ENCODE measurements at places on chromosomes 4 and X.

DNA sequence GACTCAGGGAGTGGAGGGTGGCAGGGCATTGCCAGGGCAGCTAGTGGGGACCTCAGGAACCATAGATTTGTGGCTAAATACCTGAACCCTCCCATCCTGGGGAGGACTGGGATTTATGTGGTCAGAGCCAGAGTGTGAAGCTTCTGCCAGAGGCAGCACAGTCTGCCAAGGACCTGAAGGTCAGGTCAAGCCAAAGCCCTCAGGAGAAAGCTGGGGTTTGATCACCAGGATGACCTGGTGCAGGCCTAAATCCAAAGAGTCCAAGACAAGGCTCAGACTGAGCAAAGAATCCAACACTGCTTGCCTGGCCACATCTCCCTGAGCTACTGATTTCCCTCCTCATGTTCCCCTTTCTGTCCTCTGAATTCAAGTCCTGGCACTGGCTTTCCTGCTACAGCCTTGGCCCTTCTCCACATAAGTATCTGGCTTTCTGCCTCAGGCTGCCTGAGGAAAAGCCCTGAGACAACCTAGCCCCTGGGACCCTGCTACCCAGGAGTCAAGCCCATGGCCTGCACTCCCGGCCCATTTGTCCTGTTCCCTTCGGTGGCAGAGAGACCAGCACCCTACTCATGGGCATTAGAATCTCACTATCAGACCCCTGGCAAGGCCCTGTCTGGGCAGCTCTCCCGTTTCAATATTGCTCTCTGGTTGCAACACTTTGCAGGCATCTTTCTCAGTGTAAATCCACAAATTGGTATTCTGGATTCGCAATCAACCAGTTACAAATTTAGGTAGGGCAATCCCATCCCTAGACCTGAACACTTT is 39.3 kb upstream of the SLC25A43 start:
- no peak for DNase-seq

DNA sequence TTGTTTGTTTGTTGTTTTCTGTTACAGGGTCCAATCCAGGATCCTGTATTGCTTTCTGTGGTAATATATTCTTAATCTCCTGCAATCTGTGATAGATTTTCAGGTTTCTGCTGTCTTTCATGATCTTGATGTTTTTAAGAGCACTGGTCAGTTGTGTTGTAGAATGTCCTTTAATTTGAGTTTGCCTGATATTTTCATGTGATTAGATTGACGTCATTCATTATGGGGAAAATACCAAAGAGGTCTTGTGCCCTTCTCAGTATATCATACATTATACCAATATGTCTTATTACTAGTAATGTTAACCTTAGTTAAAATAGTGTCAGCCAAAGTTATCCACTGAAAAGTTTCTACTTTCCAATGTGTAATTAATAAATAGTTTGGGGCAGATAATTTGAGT is 929.3 kb downstream of the PCDH19 start:
- no peak for DNase-seq

GRCh38 chr4:180792541-180792940 is 1450.7 kb upstream of the TENM3 start:
- no peak for DNase-seq

DNA sequence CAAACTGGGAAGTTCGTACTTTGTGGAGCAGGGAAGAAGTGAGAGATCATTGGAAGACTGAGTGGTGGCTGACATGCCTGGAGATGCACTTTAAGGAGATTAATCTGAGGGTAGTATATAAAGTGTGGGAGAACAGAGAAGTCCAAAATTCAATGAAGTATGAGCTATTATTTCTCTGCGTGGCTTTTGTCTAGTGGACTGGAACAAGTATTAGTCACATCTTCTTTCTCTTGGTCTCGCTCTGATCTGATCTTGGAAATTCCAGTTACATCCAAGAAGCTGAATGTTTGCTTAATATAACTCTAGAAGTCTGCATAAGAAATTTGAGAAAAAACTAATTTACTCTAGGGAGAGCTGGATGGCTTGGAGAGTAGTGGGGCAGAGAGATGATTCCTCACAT is 64.8 kb upstream of the NR0B1 start:
- DNase-seq = no peak

- DNase-seq = no peak
Measured at GRCh38 chr4:57679969-57680368, 569.8 kb upstream of the IGFBP7 start.

DNA sequence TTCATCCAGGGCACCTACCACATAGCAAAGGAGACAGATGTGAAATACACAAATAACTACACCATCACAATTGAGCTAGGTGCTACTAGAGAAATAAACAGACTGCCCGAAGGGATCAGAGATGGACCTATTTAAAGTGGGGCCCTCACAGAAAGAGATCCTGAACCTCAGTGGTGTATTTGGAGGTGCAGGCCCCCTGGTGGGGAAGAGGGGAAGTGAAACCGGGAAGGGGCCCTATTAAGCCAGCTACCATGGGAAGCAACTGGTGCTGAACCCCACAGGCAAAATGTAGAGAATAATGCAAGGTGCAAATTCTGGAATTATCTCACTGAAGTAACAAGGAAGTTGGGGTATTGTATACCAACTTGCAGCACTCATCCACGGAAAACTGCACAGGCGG is 78.6 kb upstream of the FAM9A start:
- no peak for DNase-seq
